ENCODE measurements at places on chromosomes 3 and 15.

DNA sequence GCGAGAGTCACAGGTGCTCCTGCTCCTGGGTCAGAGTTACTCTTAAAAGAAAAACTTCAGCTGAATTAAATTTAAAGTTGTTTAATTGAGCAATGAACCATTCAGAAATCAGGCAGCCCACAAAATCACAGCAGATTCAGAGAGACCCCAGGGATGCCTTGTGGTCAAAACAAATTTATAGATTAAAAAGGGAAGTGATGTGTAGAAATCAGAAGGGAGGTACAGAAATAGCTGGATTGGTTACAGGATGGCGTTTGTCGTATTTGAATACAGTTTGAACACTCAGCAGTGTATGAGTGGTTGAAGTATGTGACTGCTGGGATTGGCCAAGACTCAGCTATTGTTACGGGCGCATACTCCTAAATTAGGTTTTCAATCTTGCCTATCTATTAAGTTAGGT lies 58.6 kb downstream of the UACA start:
- H3K27me3 ChIP-seq, result peaks cover 3% of the 10 kb centered on the region
- no peak overlapping the region for H3K4me3 ChIP-seq
- no peak for DNase-seq
- H3K36me3 ChIP-seq, result no peaks in the 10 kb centered on the region
- no peaks in the 10 kb centered on the region for H3K4me1 ChIP-seq
- H3K27ac ChIP-seq, result no peak overlapping the region

GRCh38 chr15:92907896-92908712 lies 8.0 kb downstream of the CHD2 start:
- peak overlapping the region; percentile 28 for H3K4me3 ChIP-seq
- no peaks in the 10 kb centered on the region for H3K27me3 ChIP-seq
- peak overlapping the region; percentile 65 for H3K27ac ChIP-seq
- DNase-seq, result no peak
- H3K36me3 ChIP-seq, result peaks cover 26% of the 10 kb centered on the region

DNA sequence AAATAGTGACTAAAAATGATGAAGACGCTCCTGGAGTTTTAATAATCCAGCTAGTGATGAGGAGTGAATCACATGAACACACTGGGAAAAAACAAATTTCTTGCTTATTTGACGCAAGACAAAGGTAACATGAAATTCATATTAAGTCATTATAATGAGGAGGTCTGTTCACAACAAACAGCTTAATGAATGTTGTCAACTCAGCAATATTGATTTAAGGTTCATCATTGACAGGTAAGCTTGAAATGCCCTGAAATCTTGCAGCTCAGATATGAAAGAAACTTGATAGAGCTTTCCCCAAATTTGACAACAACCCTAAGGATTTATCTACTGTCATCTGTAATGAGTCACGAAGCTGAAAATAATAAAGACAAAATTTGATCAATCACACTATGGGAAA lies 108.1 kb upstream of the SELENOK start:
- no peaks in the 10 kb centered on the region for H3K4me1 ChIP-seq
- no peaks in the 10 kb centered on the region for H3K27me3 ChIP-seq
- no peaks in the 10 kb centered on the region for H3K36me3 ChIP-seq
- DNase-seq, result no peak

DNA sequence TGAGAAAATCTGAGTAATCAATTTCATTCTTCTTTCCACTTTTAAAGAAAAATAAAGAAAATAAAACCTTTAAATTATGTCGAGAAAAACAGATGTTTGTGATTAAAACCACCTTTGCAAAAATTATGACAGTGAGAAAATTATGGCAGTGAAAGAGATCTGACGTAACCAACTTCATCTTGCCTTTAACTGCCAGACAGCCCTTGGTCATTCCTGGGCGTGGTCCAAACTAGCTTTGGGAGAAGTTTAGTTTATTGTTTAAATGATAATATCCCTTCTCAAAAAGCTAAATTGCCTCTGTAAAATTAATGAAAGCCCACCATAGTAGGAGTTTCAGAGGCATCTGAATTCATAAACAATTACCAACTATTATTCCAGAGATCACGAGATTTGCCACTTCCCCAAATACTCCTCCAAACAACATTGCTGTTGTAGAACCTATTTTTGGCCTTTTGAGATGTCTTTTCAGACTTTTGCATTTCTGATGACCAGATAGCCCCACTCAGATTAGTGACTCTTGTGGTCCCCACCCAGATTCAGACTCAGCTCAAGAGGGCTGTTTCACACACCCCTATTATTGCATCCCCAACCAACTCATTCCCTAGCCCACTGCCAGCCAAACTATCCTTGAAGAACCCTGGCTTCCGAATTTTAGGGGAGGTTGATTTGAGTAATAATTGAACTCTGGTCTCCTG lies 664.4 kb upstream of the CBLB start:
- H3K36me3 ChIP-seq, result no peaks in the 10 kb centered on the region
- no peak overlapping the region for H3K27ac ChIP-seq
- H3K27me3 ChIP-seq, result no peaks in the 10 kb centered on the region

DNA sequence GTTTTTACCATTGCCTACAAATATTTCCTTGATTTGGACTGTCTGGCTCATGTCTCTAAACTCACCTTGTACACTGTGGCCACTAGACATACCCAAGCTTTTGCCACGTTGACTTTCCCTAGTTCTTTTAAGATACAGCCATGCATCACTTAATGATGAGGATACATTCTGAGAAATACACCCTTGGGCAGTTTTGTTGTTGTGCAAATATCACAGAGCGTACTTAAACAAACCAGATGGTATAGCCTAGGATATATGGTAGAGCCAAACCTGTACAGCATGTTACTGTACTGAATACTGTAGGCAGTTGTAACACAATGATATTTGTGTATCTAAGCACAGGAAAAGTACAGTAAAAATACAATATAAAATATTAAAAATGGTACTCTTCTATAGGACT lies 5.5 kb downstream of the ARHGEF26 start:
- H3K27ac ChIP-seq, result no peak overlapping the region
- H3K4me3 ChIP-seq, result no peak overlapping the region
- DNase-seq, result no peak
- no peaks in the 10 kb centered on the region for H3K36me3 ChIP-seq
- H3K4me1 ChIP-seq, result peaks cover 17% of the 10 kb centered on the region
- H3K27me3 ChIP-seq, result peaks cover 22% of the 10 kb centered on the region

GRCh38 chr3:121956363-121956762 lies 62.2 kb downstream of the SLC15A2 start:
- no peaks in the 10 kb centered on the region for H3K4me1 ChIP-seq
- DNase-seq, result no peak
- no peaks in the 10 kb centered on the region for H3K36me3 ChIP-seq
- H3K27ac ChIP-seq, result no peak overlapping the region
- no peak overlapping the region for H3K4me3 ChIP-seq
- H3K27me3 ChIP-seq, result no peaks in the 10 kb centered on the region

- H3K4me1 ChIP-seq, result peaks cover 14% of the 10 kb centered on the region
- peak overlapping the region; percentile 89 for H3K27ac ChIP-seq
- peaks cover 2% of the 10 kb centered on the region for H3K36me3 ChIP-seq
- H3K27me3 ChIP-seq, result no peaks in the 10 kb centered on the region
Measured at GRCh38 chr15:49154799-49155109, 645 bp downstream of the COPS2 start.

GRCh38 chr3:25885544-25885943 lies 95.7 kb downstream of the OXSM start:
- H3K4me1 ChIP-seq, result no peaks in the 10 kb centered on the region
- peaks cover 4% of the 10 kb centered on the region for H3K27me3 ChIP-seq
- H3K27ac ChIP-seq, result no peak overlapping the region

- no peak overlapping the region for H3K27ac ChIP-seq
- no peaks in the 10 kb centered on the region for H3K36me3 ChIP-seq
- no peaks in the 10 kb centered on the region for H3K27me3 ChIP-seq
Measured at GRCh38 chr3:127802606-127803005, 19.7 kb downstream of the MGLL start.

GRCh38 chr3:5245927-5246326 lies 58.4 kb downstream of the EDEM1 start:
- H3K4me3 ChIP-seq, result no peak overlapping the region
- H3K4me1 ChIP-seq, result no peaks in the 10 kb centered on the region
- DNase-seq, result no peak
- no peak overlapping the region for H3K27ac ChIP-seq
- no peaks in the 10 kb centered on the region for H3K27me3 ChIP-seq
- H3K36me3 ChIP-seq, result no peaks in the 10 kb centered on the region

DNA sequence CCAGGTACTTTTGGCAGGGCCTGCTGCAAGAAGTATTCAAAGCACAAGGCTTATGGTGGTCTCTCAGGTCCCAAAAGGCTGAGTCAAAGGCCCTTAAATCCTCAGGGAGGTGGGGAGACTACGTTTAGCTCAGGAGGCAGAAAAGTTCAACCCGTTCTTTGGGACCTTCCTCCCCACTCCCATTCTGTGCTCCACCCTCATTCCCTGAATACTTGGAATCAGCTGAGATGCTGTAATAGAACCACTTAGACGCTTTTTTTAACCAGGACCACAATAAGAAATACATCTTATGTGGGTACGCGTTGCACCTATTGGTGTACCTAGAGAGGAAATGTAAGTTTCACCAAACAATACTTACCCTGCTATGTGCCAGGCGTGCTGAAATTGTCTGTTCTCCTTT lies 58.0 kb downstream of the FAM174B start:
- no peaks in the 10 kb centered on the region for H3K4me1 ChIP-seq
- no peak overlapping the region for H3K4me3 ChIP-seq
- H3K36me3 ChIP-seq, result no peaks in the 10 kb centered on the region
- DNase-seq, result no peak

DNA sequence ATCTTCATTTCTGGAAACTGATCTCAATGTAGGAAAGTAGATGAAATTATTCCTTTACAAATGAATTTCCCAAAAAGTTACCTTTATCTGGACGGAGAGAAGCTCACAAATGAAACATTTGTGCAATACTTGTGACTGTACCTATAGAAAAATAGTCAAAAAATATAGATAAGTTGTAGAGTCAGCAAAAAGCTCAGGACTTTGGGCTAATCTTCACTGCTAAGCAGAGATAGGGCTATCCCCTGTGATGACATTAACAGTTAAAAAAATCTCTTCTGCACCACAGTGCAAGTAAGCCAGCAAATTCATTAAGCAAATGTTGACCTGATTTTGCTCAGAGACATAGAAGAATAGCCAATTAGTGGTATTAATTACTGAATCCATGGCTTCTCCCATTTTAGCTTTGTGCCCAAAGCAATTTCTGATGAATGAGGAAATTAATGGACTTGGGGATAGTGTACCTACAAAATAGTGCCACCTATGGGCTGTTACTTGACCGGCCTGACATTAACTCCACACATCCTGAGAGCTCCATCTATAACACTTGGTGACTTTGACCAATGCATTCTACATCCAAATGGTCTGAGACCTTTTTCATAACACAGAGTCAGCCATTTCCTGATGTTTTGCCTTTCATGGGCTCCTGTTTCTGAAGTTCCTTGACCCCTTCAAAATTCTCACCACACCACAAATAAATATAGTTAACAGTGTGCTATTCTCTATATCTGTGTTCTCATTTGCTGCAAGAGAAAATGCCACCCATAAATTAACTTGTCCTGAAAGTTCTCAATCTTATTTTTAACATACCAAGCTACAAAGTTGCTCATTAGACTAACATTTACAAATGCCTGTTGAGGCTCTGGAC lies 105.0 kb downstream of the SSR3 start:
- no peak for DNase-seq
- H3K4me3 ChIP-seq, result no peak overlapping the region
- H3K27ac ChIP-seq, result no peak overlapping the region
- no peaks in the 10 kb centered on the region for H3K36me3 ChIP-seq
- peaks cover 2% of the 10 kb centered on the region for H3K27me3 ChIP-seq

DNA sequence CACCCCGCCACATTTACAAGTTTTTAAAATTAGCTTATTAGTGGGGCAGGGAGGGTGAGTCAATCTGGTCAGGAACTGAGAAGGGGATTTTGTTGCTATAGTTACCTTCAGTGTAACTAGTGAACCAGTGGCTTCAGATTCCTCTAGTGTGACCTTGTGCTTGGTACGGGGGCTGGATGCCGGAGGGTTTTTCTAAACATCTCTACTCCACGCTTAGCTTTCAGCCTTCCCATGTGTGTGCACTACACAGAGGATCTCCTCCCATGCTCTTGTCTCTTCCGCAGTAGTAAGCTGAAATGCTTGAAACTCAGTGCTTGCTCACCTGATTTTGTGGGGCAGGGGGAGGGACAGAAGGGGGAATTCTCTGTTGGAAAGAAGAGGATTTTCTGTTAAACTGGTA lies 67.9 kb upstream of the AKAP13 start:
- peaks cover 24% of the 10 kb centered on the region for H3K4me1 ChIP-seq
- no peak for DNase-seq
- H3K27me3 ChIP-seq, result no peaks in the 10 kb centered on the region

All from CD4-positive, alpha-beta T cell (primary cell).